ENCODE measurements at places on chromosomes 4 and X. TPM values are rescaled to one million over a fixed set of nuclear protein-coding genes. Genes with fewer than 3 reads are reported as not detected.

- no peak for DNase-seq
Observed at GRCh38 chrX:152640034-152640818, 2.5 kb downstream of the GABRQ start.

- DNase-seq: no peak
Observed at GRCh38 chr4:157195374-157195773, 25.2 kb upstream of the GRIA2 start.

- no peak for DNase-seq
Observed at GRCh38 chr4:22482250-22483127, 33.4 kb downstream of the ADGRA3 start.

GRCh38 chr4:8719421-8719820, 126.9 kb downstream of the CPZ start:
- DNase-seq: no peak

DNA sequence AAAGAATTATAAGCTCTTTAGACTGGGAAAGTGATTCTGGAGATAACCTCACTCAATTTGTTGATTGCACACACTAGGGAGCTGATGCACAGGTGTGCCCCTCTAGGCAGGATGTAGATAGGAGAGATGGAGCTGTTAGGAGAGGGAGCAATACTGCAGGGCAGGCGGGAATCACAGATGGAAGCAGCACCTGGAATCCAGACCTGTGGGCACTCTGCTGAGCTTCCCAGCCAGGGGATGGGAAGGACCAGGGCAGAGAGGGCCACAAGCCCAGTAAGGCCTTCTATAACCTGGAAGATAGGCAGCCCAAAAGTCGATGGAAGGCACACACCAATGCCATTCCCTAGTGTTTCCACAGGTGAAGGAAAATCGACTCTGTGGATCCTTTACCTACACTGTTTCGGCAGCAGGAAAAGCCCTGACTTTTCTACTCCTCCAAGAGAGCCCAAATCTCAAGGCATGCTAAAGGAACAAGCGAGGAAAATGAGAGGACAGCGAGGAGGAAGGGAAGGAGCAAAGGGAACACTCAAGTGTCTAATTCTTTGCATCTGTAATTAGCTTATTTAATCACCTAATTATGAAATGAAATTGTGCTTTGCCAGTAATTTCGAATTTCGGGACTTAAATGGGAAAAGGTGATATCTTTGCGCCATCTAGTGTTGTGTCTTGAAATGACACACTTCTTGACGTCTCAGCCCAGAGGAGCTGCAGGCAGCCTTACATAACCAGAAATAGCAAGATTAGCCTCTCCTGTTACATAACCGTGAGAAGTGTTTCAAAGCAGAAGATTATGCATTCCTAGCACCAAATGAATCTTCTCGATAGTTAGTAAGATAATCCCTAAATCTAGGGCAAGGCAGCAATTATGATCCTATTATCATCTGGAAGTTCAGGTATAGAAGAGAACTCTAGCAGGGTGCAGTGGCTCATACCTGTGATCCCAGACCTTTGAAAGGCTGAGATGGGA, 31.0 kb upstream of the TLR3 start:
- peak; percentile 79 for DNase-seq

GRCh38 chr4:88820698-88821415, 123.2 kb upstream of the NAP1L5 start:
- no peak for DNase-seq

GRCh38 chr4:73723023-73723422, 17.3 kb upstream of the CXCL8 start:
- no peak for DNase-seq

The TLR10 gene
- total RNA-seq: 0.30 TPM

The RTL9 gene
- total RNA-seq: 0.10 TPM

The ZNF518B gene
- total RNA-seq: 38.7 TPM

Data from HCT116 (cell line).